ENCODE measurements at places on chromosomes 6 and 20.

GRCh38 chr6:110358553-110359160, 508 bp upstream of the METTL24 start:
- no peak for DNase-seq

- DNase-seq: no peak
Measured at GRCh38 chr6:134707342-134708031, 242.4 kb downstream of the ALDH8A1 start.

DNA sequence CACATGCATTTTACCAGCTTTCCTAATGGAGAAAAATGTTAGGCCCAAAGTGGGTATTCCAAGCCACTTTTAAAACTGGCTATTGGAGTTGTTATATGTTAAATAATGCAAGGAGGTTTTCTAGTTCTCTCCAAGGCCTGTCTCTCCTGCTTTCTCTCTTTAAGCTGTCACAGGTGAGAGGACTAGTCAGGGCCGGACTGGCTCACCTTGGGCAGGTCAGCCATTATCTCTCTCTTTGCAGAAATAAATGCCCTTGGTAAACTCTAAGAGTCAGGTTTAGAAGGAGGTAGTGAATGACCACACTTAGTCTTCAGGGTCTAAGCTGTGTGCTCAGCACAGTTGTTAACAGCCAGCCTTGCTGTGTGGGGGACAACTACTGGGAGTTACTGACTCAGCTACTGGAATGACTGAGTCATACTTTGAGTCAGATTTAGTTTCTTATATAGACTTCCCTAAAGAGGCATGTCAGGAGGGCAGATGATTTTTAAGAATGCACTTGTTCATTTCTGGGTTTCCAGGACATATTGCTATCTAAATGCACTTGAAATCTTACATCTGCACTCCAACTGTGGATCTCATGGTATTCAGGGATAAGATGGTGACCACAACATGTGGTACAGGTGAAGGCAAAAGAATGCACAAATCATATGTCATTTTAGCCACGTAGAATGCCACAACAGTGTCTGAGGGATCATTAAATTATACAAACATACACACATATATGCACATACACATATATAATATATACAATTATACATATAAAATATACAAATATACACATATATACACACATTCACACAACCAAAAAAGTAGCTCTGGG, 719.4 kb downstream of the EPM2A start:
- no peak for DNase-seq

DNA sequence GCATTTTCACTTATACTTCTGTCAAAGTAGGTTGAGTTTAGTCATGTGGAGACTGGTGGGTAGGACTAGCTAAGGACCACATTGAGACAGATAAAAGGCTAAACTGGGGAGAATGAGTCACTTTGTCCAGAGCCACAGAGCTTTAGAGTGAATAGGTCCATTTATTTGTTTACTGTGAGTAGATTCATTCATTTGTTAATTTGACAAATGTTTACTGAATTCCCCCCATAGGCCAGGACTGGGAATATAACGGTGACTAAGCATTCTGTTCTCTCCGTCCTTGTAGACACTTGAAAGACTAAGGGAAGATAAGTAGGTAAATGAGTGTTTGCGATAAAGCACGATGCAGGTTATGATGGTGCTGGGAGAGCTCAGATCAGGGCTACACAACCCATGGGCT, 699.7 kb upstream of the ID4 start:
- DNase-seq: no peak

DNA sequence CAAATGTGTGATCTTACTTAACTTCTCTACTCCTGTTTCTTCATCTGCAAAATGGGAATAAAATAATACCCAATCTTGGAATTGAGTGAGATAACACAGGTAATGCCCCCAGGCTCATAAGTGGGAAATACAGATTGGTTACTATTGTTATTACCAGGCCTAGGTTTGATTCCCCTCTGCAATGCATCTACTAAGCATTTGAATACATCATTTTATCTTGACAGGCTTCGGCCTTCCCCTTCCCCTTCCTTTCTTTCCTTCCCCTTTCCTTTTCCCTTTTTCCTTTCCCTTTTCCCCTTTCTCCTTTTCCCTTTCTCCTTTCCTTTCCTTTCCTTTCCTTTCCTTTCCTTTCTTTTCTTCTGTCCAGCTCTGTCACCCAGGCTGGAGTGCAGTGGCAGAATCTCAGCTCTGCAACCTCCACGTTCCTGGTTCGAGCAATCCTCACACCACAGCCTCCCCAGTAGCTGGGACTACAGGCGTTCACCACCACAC, 7.3 kb upstream of the HNF4A start:
- no peak for DNase-seq

DNA sequence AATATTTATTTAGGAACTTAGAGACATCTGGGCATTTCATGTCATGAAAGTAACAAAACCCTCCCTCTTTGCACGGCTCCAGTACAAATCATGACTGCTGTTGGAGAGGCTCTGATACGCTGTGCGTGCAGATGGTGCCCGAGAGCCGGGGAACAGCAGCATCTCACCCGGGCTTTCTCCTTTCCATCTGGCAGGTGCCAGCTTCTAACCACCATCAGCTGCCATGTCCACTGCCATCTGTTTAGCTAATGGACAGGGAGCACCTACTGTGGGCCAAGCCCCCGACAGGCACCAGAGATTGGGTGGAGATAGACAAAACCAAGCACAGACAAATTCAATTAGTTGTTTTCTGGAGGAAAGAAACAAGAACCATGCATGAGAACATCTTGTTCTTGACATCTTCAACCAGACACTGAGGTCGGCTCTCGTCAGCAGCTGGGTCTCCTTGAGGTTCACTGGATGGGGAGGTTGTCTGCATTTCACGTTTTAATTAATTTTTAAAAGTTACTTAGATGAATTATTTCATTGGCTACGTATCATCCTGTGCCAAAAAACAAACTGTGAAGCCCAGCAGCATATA, 323.7 kb downstream of the THBS2 start:
- no peak for DNase-seq

DNA sequence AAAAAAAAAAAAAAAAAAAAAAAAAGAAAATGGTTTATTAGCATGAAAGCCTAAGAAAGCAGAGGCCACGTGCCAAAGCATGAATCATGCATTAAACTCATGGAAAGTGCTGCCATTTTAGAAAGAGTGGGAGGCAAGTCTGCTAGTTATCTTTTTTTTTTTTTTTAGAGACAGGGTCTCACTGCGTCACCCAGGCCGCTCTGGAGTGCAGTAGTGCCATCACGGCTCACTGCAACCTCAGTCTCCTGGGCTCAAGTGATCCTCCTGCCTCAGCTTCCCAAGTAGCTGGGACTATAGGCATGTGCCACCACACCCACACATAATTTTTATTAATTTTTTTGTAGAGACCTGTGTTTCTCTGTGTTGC, 5.2 kb downstream of the VWA7 start:
- no peak for DNase-seq

- no peak for DNase-seq
Measured at GRCh38 chr6:156310701-156311100, 466.5 kb upstream of the ARID1B start.

DNA sequence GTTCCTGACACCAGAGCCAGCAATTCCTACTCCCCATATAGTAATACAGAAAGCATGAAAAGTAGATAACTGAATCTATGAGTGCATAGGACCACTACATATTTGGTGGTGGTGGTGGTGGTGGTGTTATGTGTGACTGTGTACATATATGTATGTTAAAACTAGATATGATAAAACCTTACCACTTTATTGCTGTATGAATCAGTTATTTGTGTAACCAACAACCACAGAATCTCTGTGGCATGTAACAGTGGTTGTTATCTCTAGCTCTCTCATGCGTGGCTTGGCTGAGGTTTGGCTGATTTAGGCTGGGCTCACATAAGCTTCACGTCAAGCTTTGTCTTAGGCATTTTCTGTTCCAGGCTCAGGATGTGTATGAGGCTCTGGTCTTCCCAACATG, 55.7 kb downstream of the PLCB1 start:
- DNase-seq: no peak

DNA sequence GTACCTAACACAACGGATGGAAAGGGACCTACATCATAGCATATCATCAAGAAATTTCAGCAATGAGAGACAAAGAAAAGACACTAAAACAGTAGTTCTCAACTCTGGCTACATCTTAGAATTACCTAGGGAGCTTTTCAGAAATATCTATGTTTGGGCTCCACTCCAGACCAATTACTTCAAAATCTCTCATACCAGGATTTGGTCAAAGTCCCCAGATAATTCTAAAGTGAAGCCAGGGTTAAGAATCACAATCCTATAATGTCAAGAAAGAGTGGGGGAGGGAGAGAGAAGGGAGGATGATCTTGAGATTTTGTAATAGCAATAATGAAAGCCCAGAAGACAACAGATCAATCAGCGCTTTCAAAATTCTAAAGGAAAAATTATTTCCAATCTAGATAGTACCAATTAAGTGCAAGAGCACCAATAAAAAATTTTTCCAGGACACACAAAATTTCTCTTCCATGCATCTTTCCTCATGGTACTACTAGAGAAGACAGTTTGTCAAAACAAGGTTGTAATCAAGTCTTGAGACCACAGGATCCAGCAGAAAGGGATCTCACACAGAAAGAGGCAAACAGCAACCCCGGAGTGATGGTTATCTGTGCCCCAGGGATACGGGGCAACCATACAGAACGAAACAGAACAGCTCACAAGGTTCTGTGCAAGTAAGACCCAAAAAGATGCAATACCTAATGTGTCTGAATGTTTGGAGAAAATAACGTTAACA, 152.9 kb upstream of the DST start:
- no peak for DNase-seq

DNA sequence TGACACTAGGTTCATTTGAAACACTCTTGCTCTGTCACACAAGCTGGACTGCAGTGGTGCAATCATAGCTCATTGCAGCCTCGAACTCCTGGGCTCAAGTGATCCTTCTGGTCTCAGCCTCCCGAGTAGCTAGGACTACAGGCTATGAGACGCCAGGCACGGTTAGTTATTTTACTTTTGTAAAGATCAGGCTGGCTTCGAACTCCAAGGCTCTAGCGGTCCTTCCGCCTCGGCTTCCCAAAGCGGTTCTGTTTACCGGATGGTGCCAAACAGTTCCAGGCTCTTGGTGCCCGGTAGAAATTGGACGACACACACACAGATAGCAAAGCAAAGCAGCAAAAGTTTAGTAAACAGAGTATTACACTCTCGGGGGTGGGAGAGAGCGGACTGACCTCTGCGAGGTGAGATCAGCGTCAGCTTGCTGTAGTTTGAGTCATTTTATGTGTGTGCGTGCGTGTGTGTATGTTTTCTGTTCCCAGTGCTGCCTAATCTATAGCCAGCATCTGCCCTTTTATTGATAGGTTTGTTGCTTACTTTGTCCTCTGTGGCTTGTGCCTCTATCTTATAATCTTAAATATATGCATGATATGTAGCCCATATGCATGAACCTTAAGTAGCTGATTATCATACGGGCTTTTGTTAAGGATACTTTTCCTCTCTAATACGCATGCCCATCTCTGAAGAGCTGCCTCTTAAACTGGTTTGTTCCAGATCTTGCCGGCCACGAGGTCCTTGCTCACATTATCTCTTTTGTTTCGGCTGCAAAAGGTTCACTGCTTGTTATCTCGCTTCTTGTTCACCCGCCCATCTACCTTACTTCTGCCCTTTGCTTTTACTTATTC, 75.2 kb downstream of the OR2B2 start:
- DNase-seq: no peak

DNA sequence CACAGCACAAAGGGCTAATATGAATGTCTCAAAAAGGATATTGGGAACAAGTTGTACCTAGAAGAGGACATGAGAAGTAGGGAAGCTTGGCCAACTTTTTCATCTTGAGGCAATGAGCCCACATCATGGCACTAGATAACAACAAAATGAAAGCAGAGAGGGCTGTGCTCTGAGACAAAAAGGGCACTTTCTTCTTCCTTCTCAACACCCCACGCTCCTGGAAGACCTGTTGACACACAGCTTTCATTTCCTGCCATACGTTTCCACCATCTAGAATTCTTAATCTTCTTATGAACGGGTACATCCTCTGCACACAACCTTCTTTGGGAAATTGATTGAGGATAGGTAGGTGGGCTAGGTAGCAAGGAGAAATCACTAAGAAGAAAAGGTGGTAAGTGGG, 187.8 kb upstream of the STXBP5 start:
- DNase-seq: no peak

GRCh38 chr20:54557806-54558590, 82.6 kb downstream of the DOK5 start:
- no peak for DNase-seq

- DNase-seq: no peak
Measured at GRCh38 chr20:31974951-31975487, 7.1 kb downstream of the XKR7 start.

DNA sequence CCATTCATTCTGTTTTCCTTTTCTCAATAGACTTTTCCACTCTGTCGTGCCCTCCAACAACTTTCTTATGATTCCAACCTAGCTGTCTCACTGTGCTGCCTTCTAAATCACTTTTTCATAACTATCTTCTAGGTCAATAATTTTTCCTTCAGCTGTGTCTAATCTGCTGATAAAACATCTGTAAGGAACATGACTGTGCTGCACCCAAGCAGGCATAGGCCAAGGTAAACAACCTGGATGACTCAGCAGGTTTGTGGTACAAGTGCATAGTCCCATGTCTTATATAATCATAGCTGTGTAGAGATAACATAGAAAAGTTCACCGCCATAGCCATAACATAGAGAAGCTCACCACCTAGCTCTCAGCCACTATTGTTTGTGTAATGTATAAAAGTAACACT, 332.3 kb downstream of the PLCB1 start:
- DNase-seq: no peak

DNA sequence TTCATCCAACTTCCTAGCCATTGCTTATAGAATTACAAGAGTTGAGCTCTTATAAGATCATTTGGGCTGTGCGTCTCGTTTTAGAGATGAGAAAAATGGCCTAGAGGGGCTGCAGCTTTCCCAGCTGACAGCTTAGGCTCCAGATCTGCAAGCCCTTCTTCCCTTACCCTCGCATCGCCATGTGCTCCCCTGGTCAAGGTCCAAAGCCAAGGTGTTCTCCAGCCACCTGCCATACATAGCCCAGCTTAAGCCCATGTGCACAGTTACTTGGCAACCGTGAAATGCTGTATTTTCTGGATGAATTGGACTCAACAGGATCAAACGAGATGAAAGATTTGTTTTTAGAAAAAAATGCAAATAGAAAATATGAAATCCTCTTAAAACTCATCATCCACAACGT, 7.9 kb downstream of the MAP3K4 start:
- DNase-seq: no peak

DNA sequence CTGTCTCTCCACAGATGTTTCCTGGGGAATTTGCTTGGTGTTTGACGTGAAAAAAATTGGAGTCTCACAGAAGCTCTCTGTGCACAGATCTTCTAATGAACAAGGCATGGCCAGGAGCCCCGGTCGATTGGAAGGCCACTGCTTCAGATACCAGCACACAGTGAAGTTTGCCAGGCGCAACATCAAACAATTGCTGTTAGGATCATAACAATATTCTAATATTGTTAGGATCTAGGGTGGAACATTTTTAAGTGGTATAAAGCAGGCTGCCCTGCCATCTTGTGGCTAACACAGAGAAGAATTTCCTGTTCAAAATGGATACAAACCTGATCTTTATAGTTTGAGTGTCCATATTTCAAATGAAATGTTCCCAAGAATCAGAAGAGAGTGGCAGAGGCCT, 64.1 kb downstream of the C6orf118 start:
- DNase-seq: no peak

Measured in stimulated activated CD8-positive, alpha-beta memory T cell treated with anti-CD3 and anti-CD28 coated beads, Interleukin-7, amount 100 ng/mL, for 24 hours (primary cell).